ENCODE measurements at places on chromosomes 6 and 20.

DNA sequence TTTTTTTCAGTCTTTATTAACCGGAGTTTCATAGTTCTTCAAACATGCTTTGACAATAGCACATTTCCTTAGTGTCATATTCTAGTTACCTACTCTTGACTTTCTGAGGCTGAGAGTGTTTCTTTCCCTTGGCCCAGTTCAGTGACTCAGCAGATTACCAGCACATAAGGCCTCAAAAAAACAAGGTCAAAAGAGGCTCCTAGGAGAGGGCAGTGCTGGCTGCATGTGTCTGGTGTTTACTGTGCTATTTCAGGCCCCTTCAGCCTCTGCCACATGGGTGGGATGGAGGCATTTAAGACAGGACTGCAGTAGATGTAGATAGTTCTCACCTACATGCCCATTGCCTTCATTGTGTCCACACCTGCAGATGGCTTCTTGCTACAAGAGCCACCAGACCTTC is 198.2 kb upstream of the SSTR4 start:
- no peak for DNase-seq

GRCh38 chr20:63532449-63532971 is 4.7 kb downstream of the PTK6 start:
- no peak for DNase-seq

GRCh38 chr6:106064142-106064541 is 22.0 kb upstream of the PRDM1 start:
- no peak for DNase-seq

DNA sequence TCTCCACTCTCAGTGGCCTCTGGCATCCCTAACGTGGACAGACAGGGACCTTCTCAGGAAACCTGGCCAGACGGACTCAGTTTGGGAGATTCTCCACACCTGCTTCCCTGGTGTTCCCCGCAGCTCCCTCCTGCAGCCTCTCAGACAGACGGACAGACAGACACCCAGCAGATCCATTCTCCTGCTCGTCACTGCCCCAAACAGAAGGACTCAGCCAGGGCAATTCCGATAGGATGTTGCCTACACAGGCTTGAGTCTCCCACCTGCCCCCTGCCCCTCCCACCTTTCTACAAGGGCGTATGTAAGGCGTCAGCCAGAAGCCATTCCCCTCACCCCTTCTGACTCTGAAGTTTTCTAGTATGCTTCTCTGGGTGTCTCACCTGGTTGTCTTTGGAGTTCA is 428 bp downstream of the CCM2L start:
- no peak for DNase-seq

DNA sequence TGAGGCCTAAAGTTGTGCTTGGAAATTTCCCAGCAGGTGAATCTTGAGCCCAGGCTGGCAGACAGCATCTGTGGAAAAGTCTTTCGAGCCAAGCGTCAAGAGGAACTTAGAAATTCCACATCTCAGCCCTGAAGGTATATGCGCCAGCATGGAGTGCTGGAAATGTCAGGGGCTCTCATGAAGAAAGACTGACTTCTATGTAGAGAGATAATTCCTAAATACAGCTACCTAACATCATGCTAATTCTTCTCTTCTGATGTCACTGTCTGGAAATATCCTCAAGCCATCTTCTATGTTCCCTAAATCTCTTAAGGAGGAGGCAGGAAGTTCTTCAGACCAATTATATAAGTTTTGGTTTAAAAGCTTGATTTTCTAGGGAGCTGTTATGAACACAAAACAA is 492.4 kb upstream of the MARCKS start:
- no peak for DNase-seq

- DNase-seq, result no peak
Measured at GRCh38 chr6:37868447-37868825, 48.9 kb downstream of the ZFAND3 start.

GRCh38 chr6:149484733-149485700 is at the start of gene ZC3H12D:
ZC3H12D (minus strand) TSS chr6:149485014; CDS start chr6:149474543, 10,471 bp downstream.
- DNase-seq, result no peak

- DNase-seq, result no peak
Measured at GRCh38 chr20:38034961-38035360, 1.4 kb downstream of the RPRD1B start.

- DNase-seq, result no peak
Measured at GRCh38 chr6:160428818-160429619, 80.8 kb downstream of the SLC22A3 start.

DNA sequence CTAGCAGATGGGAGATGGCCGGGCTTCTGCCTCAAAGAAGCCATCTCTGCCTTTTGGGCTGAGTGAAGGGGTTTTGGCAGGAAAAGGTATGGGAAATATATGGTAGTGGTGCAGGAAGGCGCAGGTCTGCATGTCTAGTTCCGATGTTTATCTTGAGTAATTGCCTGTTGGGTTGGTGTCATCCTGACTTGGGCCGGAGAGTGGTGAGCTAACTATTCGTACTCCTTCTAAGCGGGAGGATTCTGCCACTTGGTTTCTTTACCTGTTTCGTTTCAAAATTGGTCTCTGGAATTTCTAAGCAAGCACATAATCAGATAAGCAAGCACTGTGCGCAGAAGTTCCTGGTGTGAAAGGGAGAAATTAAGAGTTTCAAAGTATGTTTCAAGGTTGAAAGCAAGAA is 229.6 kb downstream of the SAMD5 start:
- no peak for DNase-seq

GRCh38 chr6:158207422-158207788 is 39.3 kb downstream of the GTF2H5 start:
- DNase-seq, result no peak

DNA sequence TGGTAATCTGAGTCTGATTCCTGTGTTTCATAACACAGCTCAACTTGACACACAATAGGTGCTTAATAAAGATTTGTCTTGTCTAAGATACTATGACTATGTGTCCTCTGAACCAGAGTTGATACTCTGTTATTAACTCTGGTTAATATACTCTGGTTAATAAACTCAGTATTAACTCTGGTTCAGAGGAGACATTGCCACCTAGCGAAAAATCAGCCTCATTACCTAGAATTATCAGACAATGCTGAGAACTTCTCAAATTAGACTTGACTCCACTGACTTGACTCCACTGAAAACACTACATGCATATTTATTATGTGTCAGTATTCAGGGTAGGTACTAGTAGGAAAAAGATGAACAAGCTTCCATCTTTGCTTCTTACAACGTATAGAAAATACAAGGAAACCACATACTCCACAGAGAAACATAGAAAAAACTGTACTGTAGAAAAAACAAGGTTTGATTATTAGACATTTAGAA is 73.9 kb downstream of the AHI1 start:
- DNase-seq, result no peak

Measured in C1 segment of cervical spinal cord (tissue), 14 donors.